NCI-H1048 (cell line): ENCODE measurements at places on chromosomes 12 and 14.

DNA sequence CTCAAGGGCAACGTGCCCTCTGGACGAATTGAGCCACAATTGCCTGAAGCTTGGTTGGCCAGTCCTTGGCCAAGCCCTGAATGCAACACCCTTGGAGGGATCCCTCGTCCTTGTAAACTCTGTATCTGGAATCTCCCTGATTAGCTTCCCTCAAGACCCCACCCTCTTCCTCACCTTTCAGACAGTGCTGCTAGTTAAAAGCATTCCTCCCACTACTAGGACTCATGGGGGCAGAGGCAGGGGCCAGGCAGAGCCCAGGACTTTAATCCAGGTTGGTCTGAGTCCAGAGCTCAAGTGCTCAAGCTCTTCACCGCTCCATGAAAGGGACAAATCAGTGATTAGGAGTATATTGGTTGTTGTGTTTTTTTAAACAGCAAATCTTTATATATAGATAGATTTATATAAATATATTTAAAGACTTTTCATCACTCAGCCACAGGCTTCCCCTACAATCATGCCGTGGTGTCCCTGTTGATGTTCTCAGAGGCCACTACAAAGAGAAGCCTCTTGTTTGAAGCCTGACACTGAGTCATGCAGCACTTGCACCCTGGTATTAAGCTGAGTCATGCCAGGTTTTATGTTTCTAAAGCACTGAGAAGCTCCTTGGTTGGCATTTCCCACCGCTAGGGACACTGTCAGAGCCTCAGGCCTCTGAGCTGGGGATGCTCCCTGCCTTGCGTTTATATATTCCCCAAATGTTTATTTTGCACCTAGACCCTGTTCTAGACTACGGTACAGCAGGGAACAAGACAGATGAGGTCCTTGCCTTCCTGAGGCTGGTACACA is 53.8 kb upstream of the GSC start:
- no peak for DNase-seq

- DNase-seq, result no peak
Measured at GRCh38 chr14:47220096-47220495, 455.3 kb downstream of the MDGA2 start.

DNA sequence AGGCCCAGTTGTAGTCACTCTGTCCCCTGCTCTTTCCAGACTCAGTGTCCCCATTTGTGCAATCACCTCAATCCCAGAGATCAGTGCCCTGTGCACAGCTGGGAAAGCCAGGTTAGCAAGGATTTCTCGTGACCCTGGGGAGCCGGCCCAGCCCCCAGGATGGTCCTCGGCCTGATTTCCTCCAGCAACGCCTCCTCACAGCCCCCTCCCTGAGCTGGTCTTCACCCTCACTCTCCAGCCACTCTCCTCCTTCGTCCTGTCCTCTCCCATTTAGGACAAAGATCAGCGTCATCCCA is 194.8 kb upstream of the C14orf180 start:
- DNase-seq, result no peak

GRCh38 chr14:31902002-31902401 is 175.1 kb upstream of the ARHGAP5 start:
- DNase-seq, result no peak

DNA sequence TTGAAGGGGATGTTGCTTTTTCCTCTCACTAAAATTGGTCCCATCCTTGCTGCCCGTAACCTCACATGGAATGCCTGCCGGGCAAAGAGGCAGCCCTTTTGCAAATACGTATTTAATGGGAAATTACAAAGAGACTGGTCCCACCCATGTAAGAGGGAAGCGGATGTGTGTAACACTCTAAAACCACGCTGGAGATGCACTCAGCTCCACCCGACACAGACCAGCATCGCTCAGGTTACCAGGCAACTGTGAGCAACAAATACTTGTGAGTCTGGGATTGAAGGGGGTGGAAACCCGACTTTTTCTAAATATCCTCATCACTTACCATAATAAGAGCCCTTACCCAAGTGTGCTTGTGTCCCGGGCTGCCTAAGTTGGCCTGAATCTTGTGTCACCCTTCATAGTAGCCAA is 47.7 kb downstream of the ELK3 start:
- no peak for DNase-seq

- DNase-seq, result no peak
Measured at GRCh38 chr12:77609016-77609415, 221.7 kb upstream of the NAV3 start.

GRCh38 chr12:101775816-101776215 is 36.6 kb upstream of the SYCP3 start:
- DNase-seq, result no peak

DNA sequence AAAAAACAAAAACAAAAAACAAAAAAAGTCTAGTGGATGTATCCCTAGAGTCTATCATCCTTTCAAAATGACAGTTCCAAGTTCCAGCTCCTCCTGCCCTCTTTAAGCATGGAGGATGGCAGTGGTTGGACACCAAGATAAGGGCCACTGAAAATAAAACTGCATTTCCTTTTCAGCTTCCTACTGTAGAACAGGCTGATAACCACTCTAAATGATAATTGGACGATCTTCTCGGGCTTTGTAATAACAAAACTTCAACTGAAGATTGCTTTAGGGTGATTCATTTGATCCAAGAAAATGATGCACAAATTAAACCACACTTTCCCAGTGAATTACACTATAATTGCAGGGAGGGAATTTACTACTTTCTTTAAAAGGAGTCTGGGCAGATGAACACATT is 42.2 kb upstream of the CRACR2A start:
- no peak for DNase-seq

- DNase-seq, result no peak
Measured at GRCh38 chr12:5718680-5719079, 226.4 kb downstream of the ANO2 start.

GRCh38 chr14:23942587-23942986 is 11.0 kb upstream of the DHRS4 start:
- DNase-seq, result no peak

- no peak for DNase-seq
Measured at GRCh38 chr12:109461049-109461845, 15.9 kb downstream of the KCTD10 start.

GRCh38 chr12:68397566-68398158 is 65.5 kb upstream of the MDM1 start:
- DNase-seq, result no peak

DNA sequence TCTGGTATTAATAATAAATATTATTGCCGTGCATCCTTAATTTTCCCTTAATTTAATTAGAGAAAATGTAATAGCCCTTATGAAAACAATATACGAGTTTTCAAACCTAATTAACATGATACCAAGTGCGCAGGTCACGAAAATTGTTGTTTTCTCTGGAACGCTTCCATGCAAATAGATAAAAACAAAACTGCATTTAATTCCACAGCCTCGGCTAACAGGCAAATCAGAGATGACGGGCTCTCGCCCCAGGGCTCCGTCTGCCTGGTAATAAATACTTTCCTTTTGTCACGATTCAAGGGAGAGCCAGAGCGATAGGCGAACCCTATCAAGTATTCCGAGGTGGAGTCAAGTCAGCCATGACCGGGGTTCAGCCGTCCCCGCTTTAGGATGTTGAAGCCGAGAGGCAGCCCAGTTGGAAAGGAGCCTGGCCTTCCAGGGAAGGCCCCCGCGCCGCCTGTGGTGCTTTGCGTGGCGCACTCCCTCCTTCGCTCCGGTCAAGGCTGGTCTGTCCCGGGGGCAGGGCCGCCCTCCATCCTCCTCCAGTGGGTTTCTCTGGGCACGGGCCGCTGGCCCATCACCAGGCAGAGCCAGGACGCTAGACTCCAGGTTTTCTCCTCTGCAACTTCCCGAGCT is 137.8 kb upstream of the GSC start:
- peak; percentile 37 for DNase-seq

GRCh38 chr12:3129301-3130056 is 52.3 kb downstream of the TSPAN9 start:
- DNase-seq, result no peak

GRCh38 chr12:51443573-51443972 is 18.9 kb downstream of the SLC4A8 start:
- DNase-seq, result no peak

- DNase-seq, result no peak
Measured at GRCh38 chr14:44369401-44370123, 137.5 kb downstream of the FSCB start.

GRCh38 chr12:67909681-67910080 is 79.6 kb upstream of the IFNG-AS1 start:
- DNase-seq, result no peak
